ENCODE measurements at places on chromosomes 6 and 20. TPM values are rescaled to one million over a fixed set of nuclear protein-coding genes. Genes with fewer than 3 reads are reported as not detected.

Gene NFKBIL1
- total RNA-seq: 16.3 TPM

Gene RAET1G
- total RNA-seq: 30.8 TPM

Gene RSPO4
- total RNA-seq: not detected

Gene SLC22A16
- not detected for total RNA-seq

Gene FUT9
- not detected for total RNA-seq

Gene TFAP2A
- 24.8 TPM for total RNA-seq

Gene STMND1
- not detected for total RNA-seq

All from airway epithelial cell (primary cell).